SJSA1 (cell line): ENCODE measurements at places on chromosomes 5 and 9. TPM values are rescaled to one million over a fixed set of nuclear protein-coding genes. Genes with fewer than 3 reads are reported as not detected.

Gene OR2V1
- total RNA-seq = not detected in 2 replicates

Gene PCDHGA5
- 0.76 and 1.8 TPM in 2 replicates for total RNA-seq

Gene SIL1
- 42.5 and 58.2 TPM in 2 replicates for total RNA-seq

Gene TRIM7
- total RNA-seq = 28.0 and 45.2 TPM in 2 replicates

Gene PITX1
- total RNA-seq = 25.0 and 28.4 TPM in 2 replicates

Gene ADAMTSL2
- total RNA-seq = not detected in 2 replicates

Gene EPB41L4B
- total RNA-seq = 1.8 and 4.1 TPM in 2 replicates

Gene IER5L
- total RNA-seq = 6.7 and 8.8 TPM in 2 replicates

Gene TMEM171
- 4.5 and 8.4 TPM in 2 replicates for total RNA-seq

Gene GABRA1
- total RNA-seq = not detected in 2 replicates
